Mucosa of descending colon (tissue), 3 donors: ENCODE measurements at places on chromosomes 12 and 14. TPM values are rescaled to one million over a fixed set of nuclear protein-coding genes. Genes with fewer than 3 reads are reported as not detected.

- DNase-seq, result peak; percentile 55
Observed at GRCh38 chr12:122687086-122687485, 16.1 kb downstream of the HCAR2 start.

DNA sequence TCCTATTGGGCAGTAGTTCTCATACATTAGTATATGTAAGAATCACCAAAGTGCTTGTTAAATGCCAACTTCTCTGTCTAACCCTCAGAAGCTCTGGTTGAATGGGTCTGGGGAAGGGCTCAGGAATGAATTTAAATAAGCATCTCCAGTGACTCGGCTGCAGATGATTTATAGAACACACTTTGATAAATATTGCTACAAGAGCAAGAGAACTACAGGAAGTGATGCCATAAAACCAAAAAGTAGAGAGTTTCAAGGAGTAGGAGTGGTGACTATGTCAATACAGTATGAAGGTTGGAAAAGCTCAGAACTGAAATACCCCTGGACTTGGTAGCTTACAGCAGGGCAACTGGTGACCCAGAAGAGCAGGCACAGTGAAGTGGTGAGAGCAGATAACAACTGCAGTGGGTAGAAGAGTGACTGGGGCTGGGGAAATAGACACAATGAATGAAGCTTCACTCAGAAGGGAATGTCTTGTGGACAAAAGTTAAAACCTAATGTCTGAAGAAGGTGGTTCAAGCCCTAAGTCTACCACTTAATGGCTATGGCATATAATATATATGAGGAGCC is 8.0 kb upstream of the PLEKHA5 start:
- DNase-seq, result no peak

- no peak for DNase-seq
Observed at GRCh38 chr12:52035190-52035589, 16.1 kb upstream of the NR4A1 start.

DNA sequence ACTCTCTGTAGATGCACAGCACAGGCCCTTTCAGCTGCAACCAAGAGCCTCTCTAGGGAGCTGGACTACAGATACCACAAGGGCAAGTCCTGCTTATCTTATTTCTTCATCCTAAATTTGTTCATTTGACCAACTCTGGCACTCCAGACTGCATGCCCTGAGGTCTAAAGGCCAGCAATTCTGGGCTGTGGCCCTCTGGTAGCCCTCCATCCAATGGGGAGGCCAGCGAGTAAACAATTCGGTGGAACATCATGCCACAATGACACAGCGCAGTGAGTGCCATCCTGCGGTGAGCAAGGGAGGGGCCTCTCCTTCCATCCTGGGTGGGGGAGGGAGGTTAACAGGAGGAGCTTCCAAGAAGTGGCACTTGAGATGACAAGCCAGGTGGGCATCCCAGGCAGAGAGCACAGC is 652 bp upstream of the SELPLG start:
- peak; percentile 75 for DNase-seq

- peak; percentile 70 for DNase-seq
Observed at GRCh38 chr12:13000925-13001774, 1.1 kb upstream of the HEBP1 start.

DNA sequence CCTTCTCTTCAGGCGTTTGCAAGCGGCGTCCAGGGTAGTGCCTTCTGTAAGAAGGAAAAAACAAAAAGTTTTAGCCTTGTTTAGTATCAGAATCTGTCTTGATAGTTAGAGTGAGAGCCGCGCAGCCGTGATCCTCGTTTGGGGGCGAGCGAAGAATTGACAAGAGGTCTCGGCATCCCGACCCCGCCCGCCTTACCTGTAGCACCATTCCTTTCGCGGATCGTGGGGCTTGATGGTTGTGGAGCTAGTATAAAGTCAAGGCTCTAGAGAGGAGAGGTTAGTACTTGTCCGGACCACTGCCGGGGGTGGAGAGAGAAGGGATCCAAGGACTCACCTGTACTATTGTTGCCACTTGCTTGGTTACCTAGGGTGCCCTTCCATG is 494 bp downstream of the TMTC3 start:
- no peak for DNase-seq

GRCh38 chr12:6917491-6918231 is 3.3 kb downstream of the ENO2 start:
- DNase-seq, result no peak

DNA sequence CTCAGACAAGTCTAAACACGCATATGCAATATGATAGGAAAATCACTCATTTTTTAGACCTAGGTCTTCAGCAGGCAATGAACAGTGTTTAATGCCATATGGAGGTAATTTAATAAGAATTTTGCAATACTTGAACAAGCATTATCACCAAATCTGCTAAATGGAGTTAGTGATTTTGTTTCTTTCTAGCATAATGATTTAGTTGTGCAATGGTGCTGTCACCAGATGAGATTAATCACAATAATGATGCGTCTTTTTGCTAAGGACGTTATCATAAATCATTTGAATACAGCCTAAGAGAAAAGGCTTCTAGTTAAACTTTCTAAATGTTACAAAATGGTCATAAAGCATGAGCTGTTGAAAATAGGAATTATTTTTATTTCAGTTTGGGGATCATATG is 170.0 kb upstream of the SLC16A7 start:
- DNase-seq, result no peak

- DNase-seq, result peak; percentile 23
Observed at GRCh38 chr14:106883218-106883692, 1356.9 kb downstream of the TMEM121 start.

DNA sequence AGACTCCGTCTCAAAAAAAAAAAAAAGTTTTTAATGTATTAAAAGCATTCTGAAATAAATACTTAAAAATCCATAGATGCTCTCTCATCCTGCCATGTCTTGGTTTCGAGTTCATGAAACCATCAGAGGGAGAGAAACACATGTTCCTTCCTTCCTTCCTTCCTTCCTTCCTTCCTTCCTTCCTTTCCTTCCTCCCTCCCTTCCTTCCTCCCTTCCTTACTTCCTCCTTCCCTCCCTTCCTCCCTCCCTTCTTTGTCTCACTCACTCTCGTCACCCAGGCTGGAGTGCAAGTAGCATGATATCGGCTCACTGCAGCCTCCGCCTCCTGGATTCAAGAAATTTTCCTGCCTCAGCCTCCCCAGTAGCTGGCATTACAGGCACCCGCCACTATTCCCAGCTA is 60.4 kb upstream of the DUSP6 start:
- no peak for DNase-seq

DNA sequence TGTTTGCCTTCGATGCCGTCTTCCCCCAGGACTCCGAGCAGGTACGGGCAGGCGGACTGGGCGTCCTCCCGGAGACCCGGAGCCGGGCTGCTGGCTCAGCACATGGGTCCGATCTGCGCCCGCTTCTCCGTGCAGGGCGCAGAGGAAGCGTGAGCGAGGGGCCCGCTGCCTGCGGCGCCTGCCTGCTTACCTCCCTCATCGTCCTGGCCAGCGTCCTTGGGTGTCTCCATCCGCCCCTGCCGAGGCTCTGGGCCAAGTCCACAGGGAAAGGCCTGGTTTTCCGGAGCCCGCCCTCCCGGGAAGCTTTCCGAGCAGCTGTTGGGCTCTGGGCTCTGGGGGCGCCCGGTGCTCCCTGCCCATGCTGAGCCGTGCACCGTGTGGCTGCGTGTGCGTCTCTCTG is 33.5 kb downstream of the KIF26A start:
- DNase-seq, result no peak

GRCh38 chr14:89644641-89645040 is 227.6 kb upstream of the FOXN3 start:
- no peak for DNase-seq

GRCh38 chr12:80325167-80325959 is 118.7 kb upstream of the PTPRQ start:
- DNase-seq, result no peak

DNA sequence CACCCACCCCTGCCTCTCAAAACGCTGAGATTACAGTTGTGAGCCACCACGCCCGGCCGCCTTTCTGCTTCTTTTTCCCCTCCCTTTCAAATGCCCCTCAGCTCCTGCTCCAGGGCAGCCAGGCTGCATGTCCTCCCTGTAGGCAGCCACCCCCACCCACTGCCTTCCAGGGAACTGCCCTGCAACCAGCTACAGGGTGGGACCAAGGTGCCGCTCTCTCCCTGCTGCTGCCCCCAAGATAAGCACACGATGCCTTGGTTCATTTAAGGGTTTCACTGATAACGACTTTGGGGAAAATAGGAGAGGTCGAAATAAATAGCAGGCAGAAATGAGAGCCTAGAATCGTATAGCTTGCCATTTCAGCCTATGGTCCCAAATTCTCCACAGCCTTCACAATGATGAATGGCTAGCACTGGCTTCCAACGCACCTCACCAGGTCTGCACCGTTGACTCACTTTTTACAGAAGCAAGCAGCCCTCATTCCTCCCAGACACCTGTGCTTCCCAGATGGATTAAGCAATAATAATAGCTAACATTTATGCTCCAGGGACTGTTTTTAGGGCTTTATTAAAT is 40.7 kb downstream of the ATG14 start:
- DNase-seq, result no peak

- DNase-seq, result no peak
Observed at GRCh38 chr12:131153956-131154355, 200.2 kb downstream of the ADGRD1 start.

GRCh38 chr12:1583421-1584078 is 10.8 kb downstream of the FBXL14 start:
- no peak for DNase-seq

- no peak for DNase-seq
Observed at GRCh38 chr14:31200702-31200990, 6.9 kb downstream of the HECTD1 start.

- DNase-seq, result peak; percentile 40
Observed at GRCh38 chr12:47408171-47408871, 297.5 kb downstream of the RPAP3 start.

DNA sequence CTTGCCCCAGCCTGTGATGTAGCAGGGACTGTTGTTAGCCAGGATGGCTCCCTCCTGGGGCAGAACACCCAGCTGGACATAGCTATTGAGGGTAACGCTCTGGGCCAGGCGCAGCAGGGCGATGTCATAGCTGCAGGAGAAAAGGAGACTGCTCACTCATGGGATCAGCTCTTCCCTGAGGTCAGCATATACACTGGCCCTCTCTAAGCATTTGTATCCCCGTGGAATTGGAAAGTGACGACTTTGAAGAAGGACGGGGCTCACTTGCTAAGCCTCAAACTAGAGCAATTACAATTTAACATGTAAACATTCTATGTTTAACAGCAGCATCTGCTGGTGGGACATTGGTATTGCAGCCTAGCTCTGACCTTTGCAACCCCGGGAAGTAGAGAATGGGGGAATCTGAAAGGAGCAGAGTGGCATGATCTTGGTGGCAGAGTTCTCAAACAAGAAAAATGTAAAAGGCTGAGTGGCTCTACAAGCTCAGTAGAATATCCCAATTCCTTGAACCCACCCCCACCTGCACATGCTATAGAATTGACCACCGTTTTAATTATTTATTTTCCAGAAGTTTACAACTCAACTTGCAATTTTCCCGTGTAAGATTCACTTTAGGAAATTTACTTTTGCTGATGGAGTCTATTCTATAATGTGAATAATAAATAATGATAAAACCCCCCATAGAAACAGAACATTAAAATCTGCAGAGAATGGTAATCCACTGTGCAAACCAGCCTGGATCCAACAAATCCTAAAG is 5.0 kb downstream of the CELA1 start:
- peak; percentile 90 for DNase-seq

DNA sequence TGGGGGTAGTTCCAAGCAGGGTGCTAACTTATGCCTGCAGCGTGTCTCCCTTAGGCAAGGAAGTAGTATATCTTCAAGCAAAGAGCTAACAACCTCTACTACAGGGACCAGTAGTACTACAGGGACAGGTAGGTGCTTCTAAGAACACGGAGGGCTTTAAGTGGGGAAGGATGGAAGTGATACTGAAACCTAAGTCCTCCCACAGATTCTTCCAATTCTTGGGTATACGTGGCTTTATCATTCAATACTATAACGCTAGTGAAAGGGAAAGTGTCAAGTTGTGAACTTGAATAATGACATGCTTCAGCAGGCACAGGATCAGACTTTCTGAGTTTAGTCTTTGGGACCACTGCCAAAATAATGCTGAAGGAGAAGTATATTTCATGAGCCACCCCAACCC is 241.7 kb downstream of the CEP128 start:
- DNase-seq, result no peak

DNA sequence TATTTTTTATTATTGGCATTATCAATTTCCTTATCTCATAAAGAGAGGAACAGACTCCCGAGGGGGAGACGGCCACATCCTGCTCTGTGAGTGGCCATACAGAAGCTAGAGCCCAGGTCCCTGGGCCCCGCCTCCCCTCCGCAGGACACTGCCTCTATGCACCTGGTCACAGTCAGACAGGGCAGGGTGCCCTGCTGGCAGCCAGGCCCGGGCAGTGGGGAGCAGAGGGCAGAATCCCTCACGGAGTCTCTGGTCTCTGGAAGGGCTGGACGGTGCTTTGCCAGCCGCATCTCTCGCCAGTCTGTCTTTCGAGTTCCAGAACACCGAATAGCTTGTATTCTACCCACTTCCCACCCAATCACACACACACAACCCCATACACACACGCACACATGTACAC is 16.4 kb upstream of the CACNA2D4 start:
- DNase-seq, result no peak

- DNase-seq, result no peak
Observed at GRCh38 chr14:44168566-44168965, 338.5 kb downstream of the FSCB start.

DNA sequence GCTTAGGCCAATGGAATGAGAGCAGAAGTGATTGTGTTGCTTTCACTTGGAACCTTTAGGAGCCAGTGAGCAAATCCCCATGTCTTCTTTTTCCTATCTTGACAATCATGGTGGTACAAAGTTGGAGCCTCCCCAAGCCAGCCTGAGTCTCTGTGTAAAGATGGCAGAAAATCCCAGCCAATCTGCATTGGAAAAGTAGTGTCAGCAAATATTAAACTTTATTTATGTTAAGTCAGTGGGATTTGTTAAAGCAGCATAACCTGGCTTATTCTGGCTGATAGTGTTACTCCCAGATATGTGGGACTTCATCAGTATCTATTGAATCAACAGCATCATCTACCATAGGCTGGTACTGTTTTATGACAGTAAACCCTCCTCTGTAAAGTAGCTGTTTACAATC is 2.2 kb upstream of the NUAK1 start:
- no peak for DNase-seq

- peak; percentile 64 for DNase-seq
Observed at GRCh38 chr14:104137297-104138097, 890 bp upstream of the KIF26A start.

GRCh38 chr14:93939304-93940229 is 12.4 kb downstream of the FAM181A start:
- DNase-seq, result peak; percentile 89

- DNase-seq, result no peak
Observed at GRCh38 chr14:88199882-88200281, 123.2 kb downstream of the KCNK10 start.

GRCh38 chr14:73176685-73177084 is 40.4 kb downstream of the PSEN1 start:
- no peak for DNase-seq

Gene RND1
- 1.1 TPM for total RNA-seq

Gene DIABLO
- 35.6 TPM for total RNA-seq

Gene SLC4A8
- 1.5 TPM for total RNA-seq

Gene ACVRL1
- total RNA-seq, result 261 TPM

Gene LYZ
- total RNA-seq, result 47.7 TPM

Gene CLEC2B
- 7.3 TPM for total RNA-seq

Gene EGLN3
- 50.8 TPM for total RNA-seq

Gene DYNC1H1
- 547 TPM for total RNA-seq

Gene DPF3
- total RNA-seq, result 21.9 TPM

Gene COX8C
- not detected for total RNA-seq
